ENCODE measurements at places on chromosomes 7 and 10.

DNA sequence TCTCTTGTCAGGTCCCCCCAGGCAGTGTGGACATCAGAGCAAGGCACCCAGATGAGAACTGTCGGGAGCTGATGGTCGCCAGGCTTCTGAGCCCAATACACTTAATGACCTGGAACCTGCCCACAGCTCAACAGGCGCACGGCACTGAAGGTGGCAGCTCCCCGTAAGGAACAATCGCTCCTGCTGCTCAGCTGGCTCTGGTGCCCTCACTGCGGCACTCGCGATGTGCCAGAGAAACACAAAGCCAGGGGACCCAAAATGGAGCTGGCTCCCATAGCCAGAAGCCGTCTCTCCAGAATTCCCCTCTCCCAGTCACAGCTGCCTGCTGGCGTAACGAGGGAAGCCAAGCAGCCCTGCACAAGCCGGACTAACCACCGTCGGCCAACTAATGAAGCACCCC lies 6.3 kb downstream of the CALN1 start:
- H3K27ac ChIP-seq, result no peak overlapping the region
- no peaks in the 10 kb centered on the region for H3K36me3 ChIP-seq
- no peak for DNase-seq
- no peaks in the 10 kb centered on the region for H3K4me1 ChIP-seq

DNA sequence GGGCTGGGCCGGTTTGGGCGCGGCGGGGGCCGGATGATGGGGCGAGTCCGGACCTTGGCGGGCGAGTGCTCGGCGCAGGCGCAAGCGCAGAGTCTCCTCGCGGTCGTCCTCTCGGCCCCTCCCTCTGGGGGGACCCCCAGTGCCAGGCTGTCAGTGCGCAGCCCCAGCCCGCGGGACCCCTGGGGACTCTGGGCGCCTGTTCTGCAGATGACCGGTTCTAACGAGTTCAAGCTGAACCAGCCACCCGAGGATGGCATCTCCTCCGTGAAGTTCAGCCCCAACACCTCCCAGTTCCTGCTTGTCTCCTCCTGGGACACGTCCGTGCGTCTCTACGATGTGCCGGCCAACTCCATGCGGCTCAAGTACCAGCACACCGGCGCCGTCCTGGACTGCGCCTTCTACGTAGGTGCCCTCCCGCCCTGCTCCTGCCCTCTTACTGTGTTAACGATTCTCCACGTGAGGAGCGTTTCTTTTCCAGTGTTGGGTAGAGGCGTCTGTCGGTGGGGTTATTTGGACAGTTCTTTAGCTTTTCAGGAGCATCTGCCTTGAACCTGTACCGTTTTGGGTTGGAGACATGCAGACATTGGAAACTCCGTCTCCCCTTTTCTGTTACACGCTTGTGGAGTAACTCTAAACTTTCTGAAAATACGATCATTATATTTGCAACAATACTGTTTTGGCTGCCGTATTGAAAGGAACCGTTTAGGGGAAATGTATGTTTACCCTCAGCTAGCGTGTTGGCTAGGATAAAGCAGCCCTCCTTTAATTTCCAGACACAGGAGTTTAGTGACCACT lies 706 bp downstream of the BUB3 start:
- DNase-seq, result peak; percentile 54
- H3K27ac ChIP-seq, result no peak overlapping the region
- peak overlapping the region; percentile 91 for H3K4me3 ChIP-seq
- H3K4me1 ChIP-seq, result peaks cover 18% of the 10 kb centered on the region

DNA sequence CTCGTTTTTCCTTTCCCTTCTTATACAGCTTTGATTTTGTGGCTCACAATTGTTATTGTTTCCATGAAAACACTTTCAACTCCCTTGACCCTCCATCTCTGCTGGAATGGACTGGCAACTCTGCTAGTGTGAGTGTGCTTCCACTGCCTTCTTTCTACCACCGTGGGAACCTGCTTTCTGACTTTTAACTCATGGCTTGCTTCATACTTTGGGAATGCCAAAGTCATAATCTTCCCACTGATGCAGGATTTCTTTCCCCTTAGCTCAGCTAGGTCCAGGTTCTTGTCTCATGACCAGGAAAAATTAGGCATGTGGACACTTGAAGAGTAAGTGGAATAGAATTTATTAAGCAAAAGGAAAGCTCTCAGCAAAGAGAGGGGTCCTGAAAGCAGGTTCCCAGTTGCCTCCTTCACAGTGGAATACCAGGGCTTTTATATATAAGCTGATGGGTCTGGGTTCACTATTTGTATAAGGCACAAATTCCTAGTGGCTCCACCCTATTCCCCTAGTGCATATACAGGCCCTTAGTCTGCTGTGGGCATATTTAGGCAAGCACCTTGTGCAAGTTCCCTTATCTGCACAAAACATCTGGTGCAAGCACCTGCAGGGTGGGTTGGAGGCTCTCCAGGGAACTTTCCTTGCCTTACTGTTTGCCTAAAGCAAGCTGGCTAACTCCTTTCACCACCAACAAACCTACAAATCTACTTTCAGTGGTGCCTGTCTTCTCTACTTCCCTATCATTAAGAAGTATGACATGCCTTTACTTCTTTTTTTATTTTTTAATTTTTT lies 119.5 kb downstream of the CFAP58 start:
- no peak for DNase-seq
- H3K4me1 ChIP-seq, result no peaks in the 10 kb centered on the region
- no peaks in the 10 kb centered on the region for H3K27me3 ChIP-seq
- no peak overlapping the region for H3K4me3 ChIP-seq
- no peak overlapping the region for H3K27ac ChIP-seq
- no peaks in the 10 kb centered on the region for H3K36me3 ChIP-seq

- H3K36me3 ChIP-seq, result no peaks in the 10 kb centered on the region
- H3K27me3 ChIP-seq, result no peaks in the 10 kb centered on the region
- no peak overlapping the region for H3K27ac ChIP-seq
- peaks cover 17% of the 10 kb centered on the region for H3K4me1 ChIP-seq
- H3K4me3 ChIP-seq, result no peak overlapping the region
Observed at GRCh38 chr7:129285111-129285510, 60.3 kb downstream of the AHCYL2 start.
